ENCODE measurements at places on chromosomes 1 and 21.

- DNase-seq, result no peak
Observed at GRCh38 chr1:159746666-159747065, 32.3 kb upstream of the CRP start.

DNA sequence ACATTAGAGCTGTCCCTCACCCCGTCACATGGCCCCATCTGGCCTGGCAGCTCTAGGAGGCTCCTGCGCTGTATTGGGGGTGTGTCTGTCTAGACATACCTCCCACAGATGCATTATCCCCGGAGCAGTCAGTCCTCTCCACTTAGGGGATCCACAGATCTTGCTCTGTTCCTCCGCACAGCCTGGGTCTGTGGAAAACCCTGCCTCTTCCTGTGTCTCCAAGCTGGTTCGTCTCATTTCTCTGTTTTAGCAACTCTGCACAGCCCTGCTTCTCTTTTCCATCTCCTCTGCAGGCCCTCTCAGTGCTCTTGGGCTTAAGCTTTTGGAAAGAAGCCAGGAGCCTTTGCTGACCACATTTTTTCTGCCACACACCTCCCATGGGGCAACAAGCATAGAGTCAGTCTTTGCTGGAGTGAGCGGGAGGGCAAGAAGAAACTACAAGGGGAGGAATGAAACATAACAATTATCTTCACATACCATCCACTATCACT lies 241.5 kb downstream of the FOXD2 start:
- DNase-seq, result no peak

- DNase-seq, result no peak
Observed at GRCh38 chr1:10179406-10180091, 30.8 kb upstream of the KIF1B start.

- no peak for DNase-seq
Observed at GRCh38 chr1:1433804-1434130, 1.7 kb upstream of the VWA1 start.

- no peak for DNase-seq
Observed at GRCh38 chr1:221886743-221887414, 145.0 kb upstream of the DUSP10 start.

GRCh38 chr1:162757476-162757875 lies 33.0 kb upstream of the HSD17B7 start:
- no peak for DNase-seq

GRCh38 chr1:162444903-162445302 lies 33.0 kb upstream of the SH2D1B start:
- DNase-seq, result no peak

- DNase-seq, result no peak
Observed at GRCh38 chr1:36847761-36848160, 186.6 kb downstream of the GRIK3 start.

DNA sequence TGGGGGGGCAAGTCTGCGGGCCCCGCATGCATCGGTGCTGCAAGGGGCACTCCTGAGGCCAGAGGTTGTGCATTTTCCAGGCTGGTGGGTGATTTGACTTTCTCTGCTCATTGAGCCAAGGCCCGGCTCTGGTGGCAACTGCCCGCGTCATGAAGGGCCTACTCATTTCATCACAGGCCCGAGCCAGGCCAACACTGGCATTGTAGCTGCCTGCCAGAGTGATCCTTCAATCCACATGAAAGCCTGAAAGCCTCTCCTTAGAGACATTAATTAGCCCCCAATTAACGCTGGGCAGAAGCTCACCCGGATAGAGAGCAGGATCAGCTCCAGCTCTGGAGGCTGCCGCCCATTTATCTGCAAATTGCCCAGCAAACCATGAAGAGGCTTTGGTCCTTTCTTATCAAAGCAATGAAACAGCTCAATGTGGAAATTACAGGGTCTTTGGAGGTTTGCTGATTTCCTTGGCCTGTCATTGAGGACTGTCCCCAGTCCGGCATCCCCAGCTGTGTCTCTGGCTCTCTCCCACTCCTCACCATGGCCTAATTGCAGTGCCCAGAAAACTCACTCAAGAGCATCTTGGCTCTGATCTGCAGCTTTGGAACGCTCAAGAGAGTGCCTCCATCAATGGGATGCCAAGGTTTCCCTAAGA lies 50.4 kb upstream of the STUM start:
- DNase-seq, result no peak

DNA sequence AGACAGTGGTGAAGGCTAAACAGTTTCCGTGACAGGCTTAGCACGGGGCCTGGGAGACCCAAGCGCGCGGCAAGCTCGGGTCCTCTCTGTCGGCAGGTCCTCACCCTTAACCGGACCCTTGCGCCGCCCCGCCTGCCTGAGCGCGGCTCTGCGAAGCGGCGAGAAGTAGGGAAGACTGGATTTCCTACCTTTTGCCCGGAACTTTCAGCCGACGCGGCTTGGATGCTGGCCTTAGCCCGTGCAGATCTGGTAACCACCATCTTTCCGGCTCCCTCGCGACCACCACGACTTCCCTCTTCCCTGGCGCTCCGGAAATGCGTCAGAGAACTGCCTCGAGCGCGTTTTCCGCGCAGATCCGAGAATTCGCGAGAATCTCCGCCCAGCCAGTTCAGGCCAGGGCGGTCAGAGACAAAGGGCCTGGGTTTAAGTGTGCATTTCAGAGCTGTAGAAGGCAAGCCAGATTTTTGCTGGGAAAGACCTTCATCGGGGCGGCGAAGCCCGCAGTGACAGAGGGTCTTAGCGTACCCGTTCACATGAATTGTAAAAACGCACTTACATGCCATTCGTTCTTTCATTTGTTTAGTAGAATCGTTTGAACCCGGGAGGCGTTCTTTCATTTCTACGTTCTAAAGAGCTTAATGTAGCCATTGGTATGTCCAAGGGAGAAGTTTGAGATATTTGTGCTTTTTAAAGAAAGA lies at the start of gene DNTTIP2:
TSS of gene DNTTIP2 (minus strand) at position 318 of the 698 bp plus-strand sequence. CDS start at position 260, 58 bp downstream.
- peak; percentile 9 for DNase-seq

- no peak for DNase-seq
Observed at GRCh38 chr1:31005617-31006166, 59.8 kb downstream of the PUM1 start.

- DNase-seq, result no peak
Observed at GRCh38 chr21:24183077-24183476, 1424.2 kb downstream of the MRPL39 start.

DNA sequence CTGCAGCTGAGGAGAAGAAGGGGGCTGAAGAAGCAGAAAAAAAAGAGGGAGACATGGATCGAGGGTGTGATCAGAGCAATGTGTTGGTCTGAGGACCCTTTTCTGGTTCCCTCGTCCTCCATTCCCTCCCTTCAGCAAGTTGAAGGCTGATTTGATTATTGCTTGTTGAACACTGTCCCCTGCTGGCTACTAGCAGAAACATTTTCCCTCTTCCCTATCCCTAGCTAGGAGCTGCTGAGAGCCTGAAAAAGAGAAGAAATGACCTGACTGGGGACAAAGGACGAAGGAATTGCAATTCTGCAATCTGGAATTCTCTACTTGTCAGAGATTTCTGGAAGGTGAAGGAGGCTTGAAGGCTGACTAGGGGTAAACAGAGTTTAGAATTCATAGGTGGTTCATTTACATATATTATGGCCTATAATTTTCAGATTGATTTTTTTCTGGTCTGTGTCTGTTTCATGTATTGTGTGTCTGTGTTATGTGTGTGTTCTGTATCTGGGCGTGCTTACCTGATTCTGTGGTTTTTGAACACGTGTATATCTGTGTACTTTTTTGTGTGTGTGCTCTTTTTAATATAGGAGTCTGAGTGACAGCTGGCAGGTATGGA lies 9.8 kb downstream of the NHLH1 start:
- DNase-seq, result no peak

- no peak for DNase-seq
Observed at GRCh38 chr1:93758842-93759515, 77.3 kb upstream of the BCAR3 start.

DNA sequence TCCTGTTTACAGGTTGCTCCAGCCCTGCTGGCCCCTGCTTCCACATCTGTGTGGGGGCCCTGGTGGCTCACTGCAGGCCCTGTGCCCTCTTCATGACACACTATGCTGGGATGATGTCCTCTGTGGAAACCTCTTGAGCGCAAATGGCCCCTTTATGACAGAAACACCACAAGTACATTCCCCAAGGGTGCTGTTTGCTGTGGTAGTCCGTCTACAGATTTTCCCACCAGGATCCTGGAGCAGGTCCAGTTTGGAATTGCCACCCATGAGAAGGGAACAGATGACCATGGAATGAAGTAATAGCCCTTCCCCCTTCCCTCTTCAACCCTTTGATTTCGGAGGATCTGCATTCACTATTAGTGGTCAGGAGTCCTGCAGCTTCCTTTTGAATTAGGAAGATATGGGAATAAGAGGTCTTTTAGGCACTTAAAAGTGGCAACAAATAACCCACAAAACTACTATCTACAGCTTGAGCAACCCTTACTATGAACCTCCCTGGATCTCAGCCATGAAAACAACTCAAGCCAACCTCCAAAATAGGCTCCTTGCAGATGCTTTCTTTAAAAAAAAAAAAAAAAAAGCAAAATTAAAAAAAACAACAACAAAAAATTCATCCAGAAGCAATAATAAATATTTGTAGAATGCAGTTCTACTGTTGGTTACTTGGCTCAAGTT lies 121.9 kb upstream of the TSPAN2 start:
- DNase-seq, result no peak

- DNase-seq, result no peak
Observed at GRCh38 chr1:162175379-162176081, 106.0 kb downstream of the NOS1AP start.

- no peak for DNase-seq
Observed at GRCh38 chr1:206702260-206702659, 17.6 kb downstream of the MAPKAPK2 start.

DNA sequence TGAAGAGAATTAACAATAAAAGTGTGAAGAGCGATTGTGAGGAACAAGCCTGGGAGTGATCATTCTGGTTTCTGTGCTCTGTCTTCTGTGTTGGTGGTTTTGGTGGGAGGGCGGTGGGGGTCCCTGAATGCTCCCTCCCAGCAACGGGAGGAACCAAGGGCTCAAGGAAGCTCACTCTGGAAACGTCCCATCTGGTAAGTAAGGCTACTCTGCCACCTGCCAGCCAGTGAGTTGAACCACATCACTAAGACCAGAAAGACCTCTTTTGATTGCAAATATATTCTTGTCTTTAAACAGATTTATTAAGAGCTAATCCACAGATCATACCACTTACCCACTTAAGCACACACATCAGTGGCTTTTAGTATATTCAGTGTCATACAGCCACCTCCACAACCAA lies 125.0 kb downstream of the PRDM2 start:
- DNase-seq, result no peak

DNA sequence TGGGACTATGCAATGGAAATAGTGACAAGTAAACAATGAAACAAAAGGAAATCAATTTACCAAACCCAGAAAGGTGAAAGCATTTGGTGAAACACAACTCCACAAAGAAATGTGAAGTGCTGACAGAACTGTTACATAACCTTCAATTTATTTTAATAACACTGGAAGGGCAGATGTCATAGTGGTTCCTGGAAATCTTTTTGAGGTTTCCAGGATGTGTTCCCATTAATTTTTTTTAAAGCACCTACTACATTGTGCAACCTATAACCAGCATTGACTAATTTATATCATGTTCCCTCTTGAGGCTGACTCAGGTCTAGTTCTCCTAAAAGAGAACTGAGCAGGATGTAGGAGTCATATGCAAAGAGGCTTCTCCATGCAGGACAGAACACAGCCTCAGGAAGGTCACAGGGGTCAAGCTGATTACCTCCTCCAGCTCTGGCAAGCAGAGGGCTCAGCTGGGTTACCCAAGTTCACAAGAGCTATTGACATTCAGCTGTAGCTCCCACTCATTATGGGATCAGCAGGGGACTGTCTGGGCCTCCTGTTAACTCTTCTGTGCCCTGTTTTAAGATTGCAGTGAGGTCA lies 157.1 kb upstream of the NRIP1 start:
- DNase-seq, result no peak

GRCh38 chr1:183638649-183639387 lies 3.2 kb upstream of the ARPC5 start:
- DNase-seq, result no peak

DNA sequence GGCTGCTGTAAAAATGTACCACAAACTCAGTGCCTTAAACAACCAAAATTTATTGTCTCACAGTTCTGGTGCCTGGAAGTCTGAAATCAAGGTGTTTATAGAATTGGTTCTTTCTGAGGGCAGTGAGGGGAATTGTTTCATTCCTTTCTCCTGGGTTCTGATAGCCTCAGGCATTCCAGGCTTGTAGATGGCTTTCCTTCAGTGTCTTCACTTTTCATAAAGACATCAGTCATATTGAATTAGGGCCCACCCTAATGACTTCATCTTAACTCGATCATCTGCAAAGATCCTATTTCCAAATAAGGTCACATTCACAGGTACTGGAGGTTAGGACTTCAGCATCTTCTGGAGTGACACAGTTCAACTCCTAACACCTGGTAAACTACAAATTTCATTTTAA lies 15.0 kb downstream of the CDKN2C start:
- DNase-seq, result no peak

GRCh38 chr1:63913533-63913932 lies 139.7 kb downstream of the ROR1 start:
- no peak for DNase-seq

GRCh38 chr1:241823925-241824324 lies 24.1 kb upstream of the EXO1 start:
- DNase-seq, result no peak

- no peak for DNase-seq
Observed at GRCh38 chr1:25503551-25504426, 39.6 kb upstream of the LDLRAP1 start.

DNA sequence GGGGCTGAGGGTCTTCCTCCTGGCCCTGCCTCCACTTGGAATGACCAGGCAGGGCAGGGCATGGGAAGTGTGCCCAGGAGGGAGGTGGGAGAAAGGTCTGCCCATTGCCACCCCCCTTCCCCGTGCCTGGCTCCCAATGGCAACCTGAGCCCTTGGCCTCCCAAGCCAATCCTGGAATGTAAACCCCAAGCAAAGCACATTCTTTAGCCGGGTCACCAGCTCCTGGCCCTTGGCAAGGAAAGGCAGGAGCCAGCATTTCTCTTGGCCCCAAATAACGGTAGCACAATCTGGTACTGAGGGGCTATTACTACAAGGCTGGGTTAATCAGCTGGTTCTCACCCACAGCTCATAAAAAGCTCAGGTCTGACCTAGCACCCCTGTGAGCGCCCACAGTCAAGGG lies 6.9 kb upstream of the NUAK2 start:
- no peak for DNase-seq

DNA sequence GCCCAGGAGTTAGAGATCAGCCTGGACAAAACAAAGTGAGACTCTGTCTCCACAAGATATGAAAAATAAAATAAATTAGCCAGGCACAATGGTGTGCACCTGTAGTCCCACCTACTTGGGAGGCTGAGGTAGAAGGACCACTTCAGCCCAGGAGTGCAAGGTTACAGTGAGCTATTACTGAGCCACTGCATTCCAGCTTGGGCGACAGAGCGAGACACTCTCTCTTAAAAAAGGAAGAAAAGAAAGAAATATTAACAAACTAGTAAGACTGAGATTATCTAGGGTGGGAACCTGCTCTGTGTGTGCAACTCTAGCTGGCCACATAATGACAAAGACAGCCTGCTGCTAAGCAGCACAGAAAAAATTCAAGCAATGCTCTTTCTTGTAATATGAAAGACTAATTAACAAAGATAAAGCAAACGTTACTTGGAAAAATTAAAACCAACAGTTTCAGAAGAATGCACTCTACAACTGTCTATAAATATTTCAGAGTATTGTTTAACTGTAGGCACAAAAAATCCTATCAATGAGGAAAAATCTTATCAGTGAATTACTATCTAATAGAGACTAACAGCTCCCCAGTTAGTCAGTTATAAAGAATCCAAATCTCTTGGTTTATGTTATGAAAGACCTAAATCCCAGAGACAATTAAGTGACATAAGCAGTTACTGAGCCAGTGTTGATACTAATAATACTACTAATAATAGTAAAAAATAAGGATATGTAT lies 74.5 kb downstream of the ENAH start:
- DNase-seq, result no peak

- DNase-seq, result no peak
Observed at GRCh38 chr1:170247751-170248521, 102.2 kb downstream of the NTMT2 start.

All from cortex of kidney (tissue), 1 donor.